ENCODE measurements at places on chromosomes 3 and 15.

DNA sequence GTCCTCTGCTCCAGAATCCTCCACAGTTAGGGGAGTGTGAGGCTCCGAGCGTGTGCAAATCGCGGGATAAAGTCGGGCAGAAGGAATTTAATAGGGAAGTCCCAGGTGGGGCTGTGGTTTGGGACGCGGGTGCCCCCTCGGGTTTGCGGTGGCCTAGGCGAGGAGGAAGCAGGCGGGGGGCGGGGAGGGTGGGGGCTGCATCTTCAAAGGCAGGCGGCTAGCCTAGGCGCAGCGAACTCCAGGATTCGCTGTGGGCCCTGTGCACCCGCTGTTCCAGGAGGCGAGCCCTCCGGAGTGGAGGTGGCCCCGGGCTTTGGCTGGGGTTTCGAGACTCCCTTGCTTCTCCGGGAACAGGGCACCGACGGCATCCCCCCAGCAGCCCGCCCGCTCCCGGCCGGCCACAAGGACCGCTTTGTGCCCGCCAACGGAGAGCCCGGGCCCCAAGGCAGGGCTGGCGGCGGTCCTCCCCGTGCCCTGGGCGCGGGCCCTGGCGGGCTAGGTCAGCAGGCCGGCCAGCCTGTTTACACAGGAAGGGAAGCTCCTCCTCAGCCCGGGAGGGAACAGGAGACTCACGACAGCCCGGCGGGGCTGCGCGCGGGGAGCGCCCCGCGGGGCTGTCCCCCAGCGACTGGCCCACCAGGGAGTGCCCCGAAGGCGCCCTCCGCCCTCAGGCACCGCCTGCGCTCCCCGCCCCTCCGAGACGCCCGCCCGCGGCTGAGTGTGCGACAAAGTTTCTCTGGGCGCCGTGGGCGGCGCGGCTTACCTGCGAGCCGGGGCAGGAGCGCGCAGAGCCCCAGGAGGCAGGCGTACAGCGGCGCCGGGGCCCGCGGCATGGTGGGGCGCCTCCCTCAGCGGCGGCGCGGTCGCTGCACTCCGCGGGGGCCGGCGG, 753 bp downstream of the ITGB5 start:
- DNase-seq = no peak

- no peak for DNase-seq
Measured at GRCh38 chr3:4664412-4664811, 171.3 kb downstream of the ITPR1 start.

GRCh38 chr3:72782521-72782920, 65.7 kb downstream of the SHQ1 start:
- no peak for DNase-seq

DNA sequence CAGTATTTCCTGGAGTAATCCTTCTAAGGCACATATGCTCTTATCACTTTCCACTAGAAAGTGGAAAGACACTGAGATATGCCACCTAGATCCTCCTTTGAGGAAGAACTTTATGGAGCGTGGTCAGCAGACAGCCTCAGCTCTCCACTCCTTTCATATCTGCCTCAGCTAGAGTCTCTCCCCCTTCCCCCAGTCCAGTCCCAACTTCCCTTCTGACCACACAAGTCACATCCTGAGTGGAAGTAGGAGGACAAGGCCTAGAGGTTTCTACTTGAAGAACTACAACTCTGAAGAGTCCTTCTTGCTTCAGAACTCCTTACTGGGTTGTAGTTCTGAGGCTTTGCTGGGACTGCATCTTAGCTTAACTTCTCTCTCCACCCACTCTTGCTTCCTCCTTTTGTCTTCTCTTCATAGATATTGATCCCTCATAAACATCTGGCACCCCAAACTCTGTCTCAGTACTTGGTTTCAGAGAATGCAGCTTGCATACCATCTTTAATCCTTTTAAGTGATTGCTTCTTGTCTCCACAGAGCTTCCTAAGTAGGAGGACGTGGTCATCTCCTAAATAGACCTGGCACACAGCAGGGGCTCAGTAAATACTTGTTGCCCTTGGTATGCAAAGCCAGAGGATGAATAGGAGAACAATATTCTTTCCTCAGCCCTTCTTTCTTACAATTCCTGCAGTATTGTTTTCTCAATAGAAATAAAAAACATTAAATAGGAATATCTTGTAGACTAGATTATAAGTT, 109.6 kb downstream of the OXSM start:
- no peak for DNase-seq

- DNase-seq = no peak
Measured at GRCh38 chr3:131744765-131745164, 242.0 kb upstream of the MRPL3 start.

GRCh38 chr15:40768521-40769273, 1.1 kb upstream of the C15orf62 start:
- DNase-seq = no peak

DNA sequence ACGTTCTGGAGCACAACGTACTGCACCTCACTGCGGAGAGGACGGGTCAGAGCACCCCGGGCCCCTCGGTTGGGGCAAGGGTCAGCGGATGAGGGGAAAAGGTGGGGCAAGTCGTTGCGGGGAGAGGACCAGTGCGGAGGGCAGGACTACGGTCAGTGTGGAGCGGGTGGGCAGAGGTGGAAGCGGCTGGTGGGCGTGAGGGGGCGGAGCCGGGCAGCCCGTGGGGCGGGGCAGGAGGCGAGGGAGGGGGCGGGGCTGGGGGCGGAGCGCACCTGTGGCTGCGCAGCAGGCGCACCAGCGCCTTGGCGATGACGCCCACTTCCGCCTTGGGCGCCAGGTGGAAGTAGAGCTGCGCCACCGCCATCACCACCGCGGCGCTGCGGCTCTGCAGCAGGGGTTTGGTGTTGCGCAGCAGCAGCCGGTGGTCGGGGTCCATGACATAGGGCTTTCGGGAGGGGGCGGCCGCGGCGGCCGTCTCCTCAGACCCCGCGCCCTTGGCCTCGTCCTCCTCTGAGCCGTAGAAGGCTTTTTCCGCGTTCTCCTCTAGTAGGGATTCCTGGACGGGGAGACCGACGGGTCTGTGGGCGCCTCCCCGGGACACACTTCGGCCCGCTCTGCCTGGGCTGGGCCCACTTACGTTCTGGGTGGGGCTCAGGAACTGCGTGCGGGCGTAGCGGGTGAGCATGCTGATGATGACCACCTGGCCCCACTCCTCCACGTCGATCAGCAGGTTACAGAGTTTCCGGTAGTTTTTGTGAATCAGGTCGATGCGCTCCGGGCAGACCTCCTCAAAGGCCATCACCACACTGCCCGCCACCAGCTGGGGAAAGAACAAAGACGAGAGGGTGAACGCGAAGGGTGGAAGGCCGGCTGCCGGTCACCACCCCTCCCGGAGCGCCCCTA, 29.2 kb downstream of the AP3B2 start:
- DNase-seq = peak; percentile 48

GRCh38 chr3:109396806-109397205, 59.5 kb upstream of the DPPA4 start:
- DNase-seq = no peak

DNA sequence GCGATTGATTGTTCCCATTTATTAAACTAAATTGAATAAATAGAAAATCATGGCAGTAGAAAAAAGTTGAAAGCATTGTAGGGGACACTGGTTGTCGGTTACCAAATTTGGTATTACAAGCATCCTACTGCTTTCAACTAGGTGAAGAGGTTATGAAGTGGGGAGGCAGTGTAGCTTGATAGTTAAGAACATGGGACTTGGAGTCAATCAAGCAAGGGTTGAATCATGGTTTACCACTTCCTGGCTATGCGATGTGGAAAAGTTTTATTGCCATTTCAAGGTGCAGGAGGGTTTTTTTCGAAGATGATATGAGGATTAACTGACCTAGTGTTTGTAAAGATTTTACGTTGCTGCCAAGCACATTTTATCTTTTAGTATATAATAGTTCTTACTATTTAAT, 318.2 kb upstream of the KCNH8 start:
- no peak for DNase-seq

DNA sequence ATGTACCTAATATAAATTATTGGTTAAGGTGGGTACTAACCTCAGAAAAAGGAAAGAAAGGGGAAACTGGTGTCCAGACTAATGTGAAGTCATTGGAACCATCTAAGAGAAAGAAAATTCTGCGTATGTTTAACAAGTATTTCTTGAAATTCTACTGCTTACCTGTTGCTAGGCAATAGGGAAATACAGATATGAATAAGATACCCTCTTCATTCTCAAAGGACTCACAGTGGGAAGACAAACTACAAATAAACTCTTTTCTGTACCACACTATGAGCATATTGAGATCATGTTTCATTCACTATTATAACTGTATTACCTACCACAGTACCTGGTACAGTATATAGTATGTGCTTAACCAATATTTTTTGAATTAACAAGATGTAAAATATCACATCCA, 140.5 kb upstream of the MLF1 start:
- no peak for DNase-seq

DNA sequence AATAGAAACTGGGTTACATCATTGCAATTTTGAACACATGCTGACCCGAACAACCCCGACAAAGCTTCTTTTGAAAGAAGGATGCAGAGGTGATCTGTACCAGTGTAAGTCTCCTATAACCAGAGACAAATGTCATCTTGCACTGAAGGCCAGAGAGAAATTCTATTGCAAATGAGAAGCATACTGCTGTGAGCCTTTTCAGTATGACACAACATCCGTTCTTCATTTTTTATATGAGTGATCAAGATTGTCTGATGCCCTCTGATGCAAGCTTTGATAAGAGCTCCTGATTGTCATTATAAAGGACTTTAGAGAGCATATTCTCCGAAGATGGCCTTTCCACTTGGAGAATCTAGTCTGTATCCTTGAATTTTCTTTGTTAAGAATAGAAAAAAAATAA, 36.9 kb downstream of the PCOLCE2 start:
- no peak for DNase-seq

DNA sequence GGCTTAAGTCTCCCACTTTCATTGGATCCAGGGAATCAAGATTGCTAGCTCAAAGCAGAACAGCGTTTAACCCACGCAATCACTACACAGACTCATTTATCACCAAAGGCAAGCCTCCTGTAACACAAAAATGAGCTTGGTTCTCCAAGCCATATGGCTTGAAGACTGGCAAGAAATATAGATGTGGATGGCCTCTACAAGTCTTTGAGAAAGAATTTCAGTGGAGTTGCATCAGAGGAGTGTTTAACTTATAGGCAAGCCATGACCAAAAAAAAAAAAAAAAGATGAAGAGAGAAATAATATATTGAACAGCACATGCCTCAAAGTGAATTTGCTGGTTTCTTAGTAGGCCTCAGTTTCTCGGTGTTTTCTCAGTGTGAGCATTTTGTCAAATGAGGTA, 27.3 kb downstream of the PDZRN3 start:
- DNase-seq = no peak

DNA sequence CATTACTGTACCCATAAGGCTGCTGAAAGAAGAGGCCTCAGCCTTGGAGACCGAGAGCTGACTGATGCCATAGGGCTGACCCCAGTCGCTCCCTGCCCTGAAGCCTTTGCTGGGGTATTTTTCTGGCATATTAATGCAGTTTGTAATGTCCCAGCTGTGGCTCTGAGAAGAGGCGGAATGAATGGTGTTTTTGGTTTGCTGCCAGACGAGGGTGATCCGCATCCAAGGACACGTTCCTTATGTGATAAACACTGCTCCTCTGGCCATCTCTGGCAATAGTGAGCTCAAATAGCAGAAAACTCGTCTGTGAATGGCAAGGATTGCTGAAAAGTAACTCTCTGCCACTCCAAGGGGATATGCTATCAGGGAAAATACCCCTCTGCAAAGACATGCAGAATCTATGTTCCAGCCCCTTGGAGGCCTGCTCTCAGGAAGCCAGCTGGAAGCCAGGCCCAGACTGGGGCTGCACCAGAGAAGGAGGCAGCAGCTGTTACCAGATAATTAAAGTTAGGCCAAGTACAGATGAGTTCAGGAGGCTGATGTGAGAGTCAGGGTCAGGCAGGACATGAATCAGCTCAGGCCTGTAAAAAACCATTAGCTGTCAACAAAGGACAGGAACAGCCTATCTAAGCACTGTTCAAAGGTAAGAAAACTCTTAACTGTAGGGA, 28.9 kb upstream of the KLHL6 start:
- DNase-seq = no peak

GRCh38 chr3:120597445-120598049, 1.4 kb downstream of the NDUFB4 start:
- no peak for DNase-seq

GRCh38 chr15:82132742-82133141, 86.9 kb upstream of the MEX3B start:
- no peak for DNase-seq

GRCh38 chr15:72420576-72420975, 22.5 kb downstream of the TMEM202 start:
- DNase-seq = no peak

DNA sequence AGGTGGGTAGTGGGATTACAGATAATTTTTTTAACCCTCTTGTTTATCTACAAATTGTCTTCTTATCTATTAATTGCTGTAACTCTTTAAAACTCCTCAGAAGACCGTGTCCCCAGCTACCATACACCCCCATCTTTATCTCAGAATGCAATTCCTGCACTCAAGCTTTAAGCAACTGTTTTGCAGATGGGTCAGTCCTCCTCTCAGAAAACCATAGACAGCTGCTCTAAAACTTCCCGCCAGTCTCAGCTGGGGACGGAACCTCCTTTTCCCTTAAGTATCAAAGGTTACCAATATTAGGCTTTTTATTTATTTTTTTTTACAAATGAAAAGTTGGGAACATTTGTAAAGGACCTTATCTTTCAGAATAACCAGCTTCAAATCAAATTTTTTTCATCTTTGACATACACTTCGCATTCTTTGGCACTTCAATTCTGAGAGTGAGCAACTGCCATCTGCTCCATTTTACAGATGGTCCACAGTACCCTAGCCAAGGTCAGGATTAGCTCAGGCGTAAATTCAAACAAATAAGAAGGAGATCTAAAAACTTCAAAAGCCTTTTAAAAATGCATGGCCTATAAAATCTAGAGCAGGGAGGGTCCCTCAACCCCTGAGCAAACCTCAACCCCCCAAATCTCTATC, 1.3 kb downstream of the GATM start:
- DNase-seq = no peak

GRCh38 chr3:46564190-46565021, 1.7 kb downstream of the LRRC2 start:
- DNase-seq = no peak

GRCh38 chr15:51011212-51011611, 83.5 kb downstream of the TNFAIP8L3 start:
- no peak for DNase-seq

DNA sequence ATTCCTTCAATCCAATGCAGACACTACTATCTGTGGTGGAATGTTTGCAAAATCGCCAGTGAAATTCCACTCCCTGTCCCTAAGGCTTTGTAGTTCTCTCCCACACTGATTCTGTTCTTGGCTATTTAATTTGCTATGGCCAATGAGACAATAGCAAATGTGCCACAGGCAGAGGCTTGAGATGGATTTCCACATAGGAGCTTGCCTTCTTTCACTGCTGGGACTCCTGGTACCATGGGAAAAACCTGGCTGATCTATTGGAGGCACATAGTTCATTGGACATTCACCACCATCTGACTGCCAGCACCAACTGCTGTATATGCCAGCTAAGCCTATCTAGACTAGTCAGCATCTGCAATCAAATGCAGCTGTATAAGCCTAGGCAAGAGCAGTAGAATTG, 103.8 kb downstream of the NR1D2 start:
- no peak for DNase-seq

GRCh38 chr3:175421902-175422301, 562.8 kb downstream of the NAALADL2 start:
- DNase-seq = no peak

- no peak for DNase-seq
Measured at GRCh38 chr15:75947092-75947491, 43.4 kb downstream of the FBXO22 start.

Measured in activated CD8-positive, alpha-beta memory T cell treated with anti-CD3 and anti-CD28 coated beads for 4 hours (primary cell).